Tibial artery (tissue), 4 donors: ENCODE measurements at places on chromosomes 3 and 15.

GRCh38 chr3:72739531-72740466, 108.4 kb downstream of the SHQ1 start:
- no peak for DNase-seq

GRCh38 chr3:129555153-129555550, 12.2 kb downstream of the H1-8 start:
- DNase-seq = no peak

DNA sequence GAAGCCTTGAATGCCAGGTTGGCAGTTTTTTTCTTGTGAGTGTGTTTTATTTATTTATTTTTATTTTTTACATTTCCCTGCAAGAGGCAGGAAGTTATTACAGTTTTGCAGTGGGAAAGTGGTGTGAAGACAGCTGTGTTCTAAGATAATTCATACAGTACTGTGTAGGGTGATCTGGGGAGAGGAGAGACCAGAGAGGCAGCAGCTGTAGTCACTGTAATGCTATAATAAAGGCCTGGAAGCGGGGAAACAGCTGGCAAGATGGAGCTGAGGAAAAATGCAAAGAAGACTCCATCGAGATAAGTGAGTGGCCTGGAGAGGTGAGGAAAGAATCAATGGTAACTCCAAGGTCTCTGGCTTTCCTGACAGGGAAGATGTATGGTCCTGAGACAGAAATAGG, 23.1 kb downstream of the CNTN3 start:
- DNase-seq = no peak

DNA sequence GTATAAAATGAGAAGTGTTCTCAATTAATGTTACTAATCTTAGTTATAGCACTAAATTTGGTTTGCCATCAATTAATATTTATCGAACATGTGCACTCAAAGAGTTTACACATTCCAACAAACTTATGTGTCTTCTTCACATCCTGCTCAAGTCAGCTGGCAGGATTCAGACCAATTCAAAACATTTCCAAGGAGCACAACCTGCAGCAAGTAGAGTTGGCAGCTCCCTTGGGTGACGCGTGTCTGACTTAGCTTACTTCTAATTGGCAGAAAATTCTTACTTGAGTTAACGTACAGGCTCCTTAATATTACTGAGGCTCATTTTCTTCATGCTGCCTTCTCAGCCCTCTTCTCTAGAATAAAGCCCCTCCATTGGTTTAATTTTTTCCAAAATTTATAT, 110.4 kb upstream of the PFN2 start:
- DNase-seq = no peak

- DNase-seq = peak; percentile 84
These were observed 47.5 kb upstream of the MUC4 start for GRCh38 chr3:195859061-195859845.

- DNase-seq = peak; percentile 80
These were observed 584.4 kb upstream of the TBL1XR1 start for GRCh38 chr3:177781686-177782161.

GRCh38 chr3:103181160-103181559, 746.3 kb downstream of the ZPLD1 start:
- DNase-seq = no peak

- DNase-seq = no peak
These were observed 219.4 kb downstream of the MEIS2 start for GRCh38 chr15:36880913-36881460.

DNA sequence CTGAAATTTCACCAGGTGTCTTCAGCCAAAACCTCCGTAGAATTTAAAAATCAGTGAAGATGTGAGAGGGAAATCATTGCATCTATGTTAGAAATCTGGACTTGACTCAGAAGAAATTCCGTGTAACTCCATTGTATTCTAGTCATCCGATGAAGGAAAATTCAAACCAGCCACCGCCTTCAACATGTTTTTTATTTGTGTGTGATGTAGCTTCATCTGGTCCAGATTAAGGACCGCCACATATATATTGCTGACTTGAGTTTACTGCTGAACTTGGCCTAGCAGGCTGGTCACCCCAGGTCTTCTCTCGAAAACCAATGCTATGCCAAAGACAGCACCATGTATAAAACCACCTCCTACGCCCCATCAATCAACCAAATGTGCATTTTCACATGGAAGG, 120.9 kb downstream of the FOXP1 start:
- DNase-seq = no peak

- no peak for DNase-seq
These were observed 48.7 kb upstream of the ROBO2 start for GRCh38 chr3:76991165-76991564.

- no peak for DNase-seq
These were observed 1114.1 kb downstream of the ROBO2 start for GRCh38 chr3:78153973-78154372.

GRCh38 chr3:52973806-52974205, 72.1 kb downstream of the SFMBT1 start:
- no peak for DNase-seq

DNA sequence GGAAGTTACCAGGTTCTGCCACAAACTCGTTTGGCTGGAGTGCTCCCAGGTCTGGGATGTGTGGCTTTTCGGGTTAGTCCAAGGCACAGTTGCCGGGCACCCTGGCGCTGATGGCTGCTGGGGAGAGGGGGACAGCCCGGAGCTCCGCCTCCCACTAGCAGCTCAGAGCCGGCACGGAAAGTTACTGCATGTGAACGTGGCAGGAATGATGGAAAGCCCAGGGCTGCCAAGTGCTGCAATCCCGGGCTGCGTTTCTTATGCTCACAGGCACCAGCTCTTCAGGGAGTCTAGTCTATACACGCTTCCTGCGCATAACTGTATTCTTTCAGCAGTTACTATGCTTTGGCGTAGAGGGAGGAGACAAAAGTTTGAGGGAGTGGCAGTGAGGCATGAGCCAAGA, 141.8 kb upstream of the ICE2 start:
- DNase-seq = peak; percentile 43

GRCh38 chr3:30597131-30597768, 9.2 kb upstream of the TGFBR2 start:
- no peak for DNase-seq

GRCh38 chr3:97692831-97693230, 71.7 kb upstream of the ARL6 start:
- DNase-seq = no peak

- no peak for DNase-seq
These were observed 41.4 kb upstream of the CCR4 start for GRCh38 chr3:32909999-32910398.

GRCh38 chr3:169769287-169770181, at the start of gene ACTRT3:
Gene ACTRT3, minus strand, starts transcription at chr3:169769561. Its CDS starts 41 bp downstream, at chr3:169769520.
- DNase-seq = peak; percentile 51

GRCh38 chr3:190862209-190863118, at the start of gene GMNC:
Gene GMNC, minus strand, starts transcription at chr3:190862694. Its CDS starts 79 bp downstream, at chr3:190862615.
- DNase-seq = peak; percentile 90

DNA sequence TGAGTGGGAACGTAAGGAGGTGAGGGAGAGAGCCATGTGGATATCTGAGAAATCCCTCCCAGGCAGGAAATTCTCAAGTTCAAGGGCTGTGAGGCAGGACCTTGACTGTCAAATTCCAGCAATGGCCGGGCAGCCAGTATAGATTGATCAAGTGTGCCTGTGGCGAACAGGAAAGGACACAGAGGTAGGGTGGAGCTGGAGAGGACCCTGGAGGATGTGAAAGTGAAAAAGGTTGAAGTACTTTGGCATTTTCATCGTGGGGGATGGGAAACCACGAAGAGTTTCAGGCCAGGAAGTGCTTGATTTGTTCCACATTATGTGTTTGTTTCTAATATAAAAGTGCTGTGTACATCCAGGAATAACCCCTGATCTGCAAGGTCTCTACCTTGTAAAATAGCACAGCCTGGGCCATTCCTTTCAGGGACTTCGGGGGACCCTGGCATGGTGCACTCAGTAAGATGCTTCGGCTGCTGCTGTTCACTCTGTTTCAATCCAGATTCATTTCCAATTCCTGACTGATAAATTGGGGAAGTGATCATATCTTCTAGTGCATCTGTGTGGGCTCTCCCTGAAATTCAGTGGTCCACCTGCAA, 156.6 kb downstream of the MCTP2 start:
- no peak for DNase-seq

GRCh38 chr3:10945683-10946287, 46.8 kb upstream of the SLC6A1 start:
- peak; percentile 38 for DNase-seq

- no peak for DNase-seq
These were observed 430 bp upstream of the PSTPIP1 start for GRCh38 chr15:76994496-76994895.

- no peak for DNase-seq
These were observed 59.3 kb downstream of the CTDSPL start for GRCh38 chr3:37921025-37921424.

GRCh38 chr15:80106051-80106450, 46.6 kb downstream of the ZFAND6 start:
- no peak for DNase-seq

DNA sequence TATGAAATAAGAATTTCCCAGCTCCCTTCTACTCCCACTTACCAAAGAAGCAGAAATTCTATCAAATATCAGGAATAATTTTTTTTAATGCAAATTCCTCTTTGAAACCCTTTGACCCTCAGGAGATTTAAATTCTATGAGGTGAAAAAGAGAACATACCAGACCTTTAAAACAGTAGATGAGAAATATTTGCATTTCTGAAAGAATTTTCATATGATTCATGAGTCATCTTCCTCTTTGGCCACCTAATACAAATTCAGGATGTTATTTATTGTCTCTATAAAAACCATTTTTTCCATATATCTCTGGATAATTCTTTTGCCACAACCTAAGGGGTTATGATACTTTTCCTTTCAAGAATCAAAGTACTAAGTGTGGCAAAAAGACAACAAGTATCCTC, 67.3 kb upstream of the ST3GAL6 start:
- DNase-seq = no peak

GRCh38 chr3:123667784-123668183, 82.9 kb upstream of the HACD2 start:
- DNase-seq = no peak

DNA sequence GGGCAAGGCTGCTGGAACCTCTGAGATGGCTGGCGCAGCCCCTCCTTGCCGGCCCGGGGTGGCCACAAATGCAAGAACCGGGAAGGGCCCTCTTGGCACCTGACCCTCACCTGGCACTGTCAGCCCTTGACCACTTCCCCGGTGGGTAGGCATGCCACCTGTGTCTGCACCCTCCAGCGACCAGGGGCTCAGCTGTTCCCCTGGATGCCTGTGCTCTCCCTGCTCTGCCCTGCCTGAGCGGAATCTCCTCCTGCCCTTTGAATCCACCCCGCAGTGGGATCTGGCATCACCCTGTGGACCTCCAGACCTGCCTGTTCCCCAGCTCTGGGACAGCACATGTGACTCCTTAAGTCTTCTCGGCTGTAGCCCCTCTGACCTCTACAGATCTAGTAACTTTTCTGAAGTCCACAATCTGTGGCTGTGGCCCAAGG, 26.1 kb upstream of the FGD5 start:
- peak; percentile 58 for DNase-seq

- DNase-seq = no peak
These were observed 10.9 kb upstream of the TBL1XR1 start for GRCh38 chr3:177208223-177208622.

DNA sequence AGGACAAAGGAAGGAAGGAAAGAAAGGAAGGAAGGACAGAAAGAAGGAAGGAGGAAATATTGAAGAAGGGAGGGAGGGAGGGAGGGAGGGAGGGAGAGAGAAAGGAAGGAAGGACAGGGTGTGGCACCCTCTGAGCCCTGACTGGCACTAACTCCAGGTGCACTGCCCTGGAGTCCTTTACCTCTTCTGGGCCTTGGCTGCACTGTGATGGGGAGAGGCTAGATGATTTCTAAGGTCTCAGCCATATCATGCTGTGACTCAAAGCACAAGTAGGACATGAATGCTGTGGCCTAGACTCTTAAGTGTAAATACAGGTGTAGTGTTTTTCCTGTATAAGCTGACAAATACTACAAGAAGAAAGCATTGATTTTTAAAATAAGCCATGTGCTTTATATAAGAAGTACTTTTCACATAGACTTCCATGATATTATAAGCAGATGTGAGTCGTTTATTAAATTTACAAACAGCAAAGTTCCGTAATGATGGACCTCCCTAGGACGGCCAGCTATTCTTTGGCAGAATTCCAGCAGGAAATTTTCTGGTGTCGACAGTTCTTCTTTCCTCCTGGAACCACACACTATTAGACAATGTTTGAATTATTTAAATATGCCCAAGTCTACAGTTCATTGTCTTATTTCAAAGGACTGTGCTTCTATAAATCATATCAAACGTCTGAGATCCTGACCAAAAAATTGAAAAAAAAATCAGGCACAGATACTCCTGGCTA, 213.8 kb upstream of the C2CD4B start:
- no peak for DNase-seq

GRCh38 chr15:33621141-33621540, 310.4 kb downstream of the RYR3 start:
- DNase-seq = no peak

DNA sequence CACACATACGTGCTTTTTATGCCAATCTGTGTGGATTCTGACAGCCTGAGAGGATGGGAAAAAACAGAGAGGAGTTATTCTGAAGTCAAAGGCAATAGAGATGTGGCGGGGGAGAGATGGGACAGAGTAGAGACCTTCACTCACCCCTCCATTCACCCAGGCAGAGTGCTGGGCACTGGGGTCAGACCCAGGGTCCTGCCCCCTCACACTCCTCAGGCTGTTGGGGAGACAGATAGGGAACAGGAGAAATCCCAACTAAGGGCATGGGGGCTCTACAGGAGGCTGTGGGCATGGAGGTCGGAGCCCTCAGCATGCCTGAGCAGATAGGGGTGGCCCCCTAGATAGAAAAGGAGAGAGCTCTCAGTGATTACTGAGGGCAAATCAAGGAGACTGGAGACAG, 30.3 kb downstream of the SLC22A14 start:
- DNase-seq = no peak

DNA sequence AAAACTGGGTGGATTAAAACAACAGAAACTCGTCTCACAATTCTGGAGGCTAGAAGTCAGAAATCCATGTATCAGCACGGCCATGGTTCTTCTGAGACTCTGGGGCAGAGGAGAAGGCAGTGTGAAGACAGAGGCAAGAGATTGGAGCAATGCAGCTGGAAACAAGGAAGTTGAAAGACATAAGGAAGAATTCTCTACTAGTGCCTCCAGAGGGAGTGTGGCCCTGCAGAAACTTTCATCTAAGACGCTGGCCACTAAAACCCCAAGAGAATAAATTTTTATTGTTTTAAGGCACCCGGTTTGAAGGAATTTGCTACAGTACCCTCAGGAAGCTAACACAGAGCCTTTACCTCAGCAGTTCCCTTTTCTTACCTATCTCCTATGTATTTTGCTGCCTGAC, 1012.2 kb upstream of the CADM2 start:
- no peak for DNase-seq

- DNase-seq = no peak
These were observed 37.7 kb downstream of the SLMAP start for GRCh38 chr3:57793737-57794187.

GRCh38 chr3:157418104-157418503, 18.5 kb upstream of the PTX3 start:
- no peak for DNase-seq

DNA sequence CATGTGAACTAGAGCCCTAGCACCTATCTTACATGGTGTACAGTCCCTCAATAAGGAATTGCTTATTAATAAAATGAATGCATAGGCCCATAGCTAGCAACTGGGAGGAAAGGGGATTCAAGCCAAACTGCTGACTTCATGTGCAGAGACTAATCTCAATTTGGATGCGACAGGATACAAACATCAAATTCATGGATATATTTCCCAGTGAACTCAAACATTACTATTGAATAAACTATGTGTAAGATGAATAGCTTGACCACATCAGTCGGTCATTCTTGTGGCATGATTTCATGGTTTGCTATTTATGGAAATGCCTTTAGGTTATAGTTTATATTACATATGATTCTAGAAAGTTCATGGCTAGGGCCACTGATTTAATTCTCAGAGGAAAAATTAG, 268.6 kb upstream of the SLITRK3 start:
- no peak for DNase-seq

- DNase-seq = no peak
These were observed 53.8 kb downstream of the SAMMSON start for GRCh38 chr3:70053293-70053692.
